ENCODE measurements at places on chromosomes 12 and 14. TPM values are rescaled to one million over a fixed set of nuclear protein-coding genes. Genes with fewer than 3 reads are reported as not detected.

GPR68 gene
- total RNA-seq: 0.37 TPM

KIF26A gene
- 20.0 TPM for total RNA-seq

NTF3 gene
- 0.49 TPM for total RNA-seq

DNA sequence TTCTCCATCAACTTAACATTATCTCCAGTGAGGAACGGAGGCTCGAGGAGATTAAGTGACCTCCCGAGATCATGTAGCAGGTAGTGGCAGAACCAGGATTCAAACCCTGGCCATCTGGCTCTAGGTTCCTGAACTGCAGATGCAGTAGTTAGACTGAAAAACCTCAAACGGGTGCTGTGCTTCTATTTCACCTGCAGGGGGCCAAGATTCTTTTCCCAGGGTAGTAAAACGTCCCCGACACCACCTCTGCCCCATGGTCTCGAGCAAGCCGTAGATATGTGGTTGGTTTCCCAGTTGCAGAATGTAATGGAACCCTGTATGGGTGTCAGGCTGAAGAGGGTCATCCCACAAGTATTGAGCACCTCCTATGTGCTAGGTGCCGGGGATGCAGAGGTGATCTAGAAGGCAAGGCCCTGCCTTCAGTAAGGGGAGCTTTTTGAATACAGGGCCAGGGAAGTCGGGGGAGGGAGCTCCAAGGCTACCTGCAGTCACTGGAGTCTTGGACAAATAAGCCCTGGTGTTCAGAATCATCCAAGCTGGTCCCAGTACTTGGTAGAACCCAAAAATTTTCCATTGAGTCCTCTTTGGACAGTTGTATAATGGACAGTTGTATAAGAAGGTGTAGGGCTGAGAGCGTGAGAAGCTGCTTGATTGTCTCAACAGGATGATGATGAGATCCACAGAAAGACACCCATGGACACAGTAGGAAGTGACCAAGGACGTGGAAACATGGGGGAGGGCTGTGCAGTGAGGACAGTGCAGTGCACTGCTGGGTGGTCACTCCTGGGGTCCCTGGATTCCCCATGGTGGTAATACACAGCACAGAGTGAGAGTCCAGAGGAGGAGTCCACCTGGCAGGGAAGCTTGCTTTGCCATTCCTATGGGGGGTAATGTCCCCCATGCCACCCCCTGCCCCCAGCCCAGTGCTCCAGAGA is 197.2 kb downstream of the CHST11 start:
- no peak for DNase-seq

DNA sequence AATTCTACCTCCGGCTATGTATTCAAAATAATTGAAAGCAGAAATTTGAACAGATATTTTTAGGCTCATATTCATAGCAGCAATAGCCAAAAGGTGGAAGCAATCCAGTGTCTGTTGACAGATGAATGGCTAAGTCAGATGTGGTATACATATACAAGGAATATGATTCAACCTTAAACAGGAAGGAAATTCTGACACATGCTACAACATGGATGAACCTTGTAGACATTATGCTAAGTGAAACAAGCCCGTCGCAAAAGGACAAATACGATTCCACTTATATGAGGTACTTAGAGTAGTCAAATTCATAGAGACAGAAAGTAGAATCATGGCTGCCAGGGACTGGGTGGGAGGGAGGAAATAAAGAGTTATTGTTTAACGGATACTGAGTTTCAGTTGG is 331.6 kb downstream of the PCNX1 start:
- no peak for DNase-seq

DNA sequence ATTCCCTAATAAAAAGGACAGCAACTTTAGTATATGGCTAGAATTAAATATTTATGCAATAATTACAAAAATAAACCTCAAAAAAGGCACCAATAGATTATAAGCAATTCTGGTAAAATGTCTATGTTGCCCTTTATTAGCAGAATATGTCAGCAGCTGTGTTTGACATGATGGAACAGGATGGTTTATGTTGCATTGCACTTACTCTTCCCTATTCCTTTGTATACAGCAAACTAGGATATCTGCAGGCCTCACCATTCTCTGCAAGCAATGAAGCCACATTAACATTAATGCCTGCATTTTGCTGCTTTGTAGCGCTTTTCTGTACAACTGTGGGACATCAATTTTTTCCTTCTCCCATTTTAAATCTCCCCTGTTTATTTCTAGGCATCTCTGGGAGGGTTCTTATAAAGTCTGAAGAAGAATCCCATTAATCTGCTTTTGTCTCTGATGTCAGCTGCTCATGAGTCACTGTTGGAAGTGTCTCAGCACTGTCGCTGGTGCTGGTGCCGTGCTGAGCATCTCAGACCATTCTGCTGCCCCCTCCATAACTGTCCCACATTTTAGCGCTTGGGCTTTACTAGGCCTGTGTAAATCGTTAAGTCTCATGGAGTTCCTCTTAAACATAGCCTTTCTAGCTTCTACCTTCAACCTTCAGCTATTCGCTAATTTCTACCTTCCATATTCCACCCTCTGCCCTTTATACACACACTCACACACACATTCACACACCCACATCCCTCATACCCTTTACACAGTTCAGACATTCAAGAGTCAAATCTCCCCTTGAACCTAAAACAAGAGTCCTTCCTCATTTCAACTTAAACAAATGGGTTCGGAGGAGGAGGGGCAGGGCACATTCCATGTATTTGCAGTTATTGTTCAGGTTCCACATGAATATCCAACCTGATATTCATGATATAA is 64.4 kb upstream of the TRHDE start:
- no peak for DNase-seq

DNA sequence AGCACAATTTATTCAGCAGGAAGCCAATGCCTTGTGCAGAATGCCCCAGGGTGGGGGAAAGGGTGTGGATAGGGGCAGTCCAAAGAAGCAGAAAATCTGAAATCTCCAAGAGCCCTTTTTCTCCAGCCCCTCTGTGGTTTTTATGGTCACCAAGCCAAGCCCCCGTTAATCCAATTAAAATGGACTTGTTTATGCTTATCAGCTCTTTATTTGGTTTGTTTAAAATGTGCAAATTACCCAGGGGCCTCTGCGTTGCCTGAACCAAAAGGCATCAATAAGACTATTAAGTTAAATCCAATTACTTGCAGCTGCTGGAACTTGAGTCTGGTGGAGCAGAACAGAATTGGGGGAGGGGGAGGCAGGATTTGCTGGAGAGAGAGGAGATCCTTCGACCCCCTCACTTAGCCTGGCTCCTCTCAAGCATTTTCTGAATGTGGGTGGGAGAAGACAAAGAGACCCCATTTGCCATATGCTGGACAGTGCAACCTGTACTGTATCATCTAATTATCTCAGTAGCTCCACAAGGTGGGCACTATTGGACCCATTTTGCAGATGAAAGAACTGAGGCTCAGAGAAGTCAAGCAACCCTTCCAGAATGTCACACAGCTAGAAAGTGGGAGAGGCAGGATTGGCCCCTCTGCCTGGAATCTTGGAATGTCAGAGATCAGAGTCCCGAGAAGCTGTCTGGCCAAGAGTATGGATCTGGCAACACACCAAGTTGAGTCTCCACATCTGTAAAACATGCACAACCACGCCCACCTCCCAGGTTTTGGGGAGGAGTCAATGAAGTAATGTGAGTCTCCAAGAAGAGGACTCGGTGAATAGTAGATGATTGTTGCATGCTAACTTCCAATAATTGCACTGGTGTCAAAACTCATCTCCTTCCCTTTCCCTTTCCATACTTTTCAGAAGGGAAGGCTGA is 66.9 kb downstream of the CMKLR1 start:
- no peak for DNase-seq

DNA sequence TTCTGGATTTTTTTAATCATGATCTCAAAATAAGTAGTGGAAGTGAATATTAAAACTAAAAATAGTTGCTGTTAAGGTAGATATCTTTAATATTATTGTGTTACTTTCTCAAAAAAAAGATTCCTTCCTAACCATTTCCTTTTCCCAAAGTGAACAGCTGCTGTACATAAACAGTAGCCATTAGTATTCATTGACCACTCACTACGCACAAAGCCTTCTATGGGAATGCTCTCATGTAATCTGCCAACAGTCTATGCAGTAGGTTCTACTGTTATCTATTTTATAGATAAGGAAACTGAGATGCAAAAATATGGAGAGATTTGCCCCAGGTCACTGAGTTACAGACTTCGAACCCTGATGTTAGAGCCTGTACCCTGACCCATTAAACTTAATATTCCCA is 32.1 kb downstream of the ZFP36L1 start:
- no peak for DNase-seq

DNA sequence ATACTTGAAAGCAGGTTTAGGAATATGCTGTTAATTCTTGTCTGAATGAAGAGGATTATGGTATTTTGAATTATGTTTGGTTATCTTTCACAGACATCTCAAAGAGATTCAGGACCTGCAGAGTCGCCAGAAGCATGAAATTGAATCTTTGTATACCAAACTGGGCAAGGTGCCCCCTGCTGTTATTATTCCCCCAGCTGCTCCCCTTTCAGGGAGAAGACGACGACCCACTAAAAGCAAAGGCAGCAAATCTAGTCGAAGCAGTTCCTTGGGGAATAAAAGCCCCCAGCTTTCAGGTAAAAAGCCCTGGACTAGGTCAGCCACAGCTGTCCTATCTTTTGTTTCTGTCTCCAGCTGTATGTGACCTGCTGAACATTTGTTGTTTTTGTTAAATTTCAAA is 52.1 kb downstream of the RAD52 start:
- DNase-seq: no peak

DNA sequence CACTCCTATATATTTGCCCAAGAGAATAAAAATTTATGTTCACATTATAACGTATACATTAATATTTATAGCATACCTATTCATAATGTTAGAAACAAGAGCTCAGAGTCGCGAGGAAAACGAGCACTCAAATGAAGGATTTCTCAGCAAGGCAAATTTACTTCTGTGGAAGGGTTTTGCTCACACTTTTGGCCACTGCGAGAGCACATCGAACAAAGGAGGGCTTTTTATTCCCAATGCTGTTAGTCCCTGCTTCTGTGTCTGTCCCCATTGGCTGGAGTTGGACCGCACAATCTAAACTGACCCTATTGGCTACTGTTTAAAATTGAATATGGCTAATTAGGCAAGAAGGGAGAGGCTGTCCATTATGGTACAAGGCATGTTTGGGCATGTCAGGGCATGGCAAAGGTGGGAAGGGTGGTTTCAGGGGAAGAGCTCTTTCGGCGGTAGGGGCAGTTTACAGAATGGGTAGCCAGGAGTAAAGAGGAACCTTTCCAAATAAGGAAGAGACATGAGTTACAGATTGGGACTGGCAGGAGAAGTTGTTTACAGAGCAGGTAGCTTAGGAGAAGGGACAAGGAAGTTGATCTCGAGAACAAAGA is 702.9 kb downstream of the TRHDE start:
- DNase-seq: no peak

- no peak for DNase-seq
Observed at GRCh38 chr14:37129047-37129446, 43.4 kb downstream of the SLC25A21 start.

DNA sequence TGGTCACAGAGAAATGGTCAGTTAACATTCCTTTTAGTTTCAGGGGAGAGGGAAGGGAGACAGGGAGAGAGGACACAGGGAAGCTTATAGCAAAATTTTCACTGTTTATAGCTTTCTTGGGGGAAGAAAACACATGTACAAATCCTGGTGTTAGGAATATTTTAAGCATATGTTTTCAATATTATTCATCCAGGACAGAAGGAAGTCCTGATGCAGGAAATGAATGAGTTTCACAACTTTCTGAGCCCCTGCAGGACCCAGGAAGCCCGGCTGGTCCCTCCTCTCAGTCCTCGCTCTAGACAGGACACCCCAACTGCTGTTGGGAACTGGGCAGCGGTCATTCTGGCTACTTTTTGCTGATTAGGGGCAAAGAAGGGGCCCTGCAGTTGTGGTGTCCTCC is 71.1 kb upstream of the ZDHHC17 start:
- no peak for DNase-seq

Data from colonic mucosa (tissue), 4 donors.